Caco-2 (cell line): ENCODE measurements at places on chromosomes 7 and 10.
A peak's percentile ranks its signal among the peaks of the same experiment; 100 is the strongest.

DNA sequence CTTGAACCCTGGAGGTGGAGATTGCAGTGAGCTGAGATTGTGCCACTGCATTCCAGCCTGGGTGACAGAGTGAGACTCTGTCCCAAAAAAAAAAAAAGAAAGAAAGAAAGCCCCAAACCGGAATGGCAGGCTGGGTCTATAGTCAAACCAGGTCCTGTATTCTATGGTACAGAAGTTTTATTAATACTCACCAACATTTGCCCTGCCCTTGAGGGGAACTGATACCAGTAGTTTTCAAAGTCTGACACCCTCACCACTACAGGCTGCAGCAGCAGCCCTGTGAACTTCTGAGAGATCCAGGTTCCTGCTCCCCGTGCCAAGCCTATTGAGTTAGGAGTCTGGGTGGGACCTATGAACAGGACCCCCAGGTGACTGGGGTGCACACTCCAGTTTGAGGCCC lies 80.6 kb downstream of the RGS10 start:
- no peaks in the 10 kb centered on the region for H3K36me3 ChIP-seq
- no peaks in the 10 kb centered on the region for H3K27me3 ChIP-seq
- H3K4me3 ChIP-seq = no peak overlapping the region
- no peak for DNase-seq
- H3K4me1 ChIP-seq = peaks cover 12% of the 10 kb centered on the region; the same call in 1 of the 2 replicates

GRCh38 chr7:114341648-114342047 lies 73.0 kb upstream of the FOXP2 start:
- no peaks in the 10 kb centered on the region for H3K27me3 ChIP-seq
- no peaks in the 10 kb centered on the region for H3K36me3 ChIP-seq
- no peak overlapping the region for H3K27ac ChIP-seq
- no peaks in the 10 kb centered on the region for H3K4me1 ChIP-seq
- DNase-seq = no peak

GRCh38 chr10:102713539-102713813 lies 721 bp downstream of the ARL3 start:
- H3K27ac ChIP-seq = peak overlapping the region; percentile 82
- H3K36me3 ChIP-seq = no peaks in the 10 kb centered on the region; the same call in 1 of the 2 replicates
- no peak for DNase-seq
- H3K4me3 ChIP-seq = peak overlapping the region; percentile 85
- no peaks in the 10 kb centered on the region for H3K27me3 ChIP-seq

GRCh38 chr10:121240011-121240410 lies 358.2 kb downstream of the FGFR2 start:
- no peak for DNase-seq
- H3K27me3 ChIP-seq = no peaks in the 10 kb centered on the region
- H3K4me3 ChIP-seq = no peak overlapping the region
- no peaks in the 10 kb centered on the region for H3K36me3 ChIP-seq

DNA sequence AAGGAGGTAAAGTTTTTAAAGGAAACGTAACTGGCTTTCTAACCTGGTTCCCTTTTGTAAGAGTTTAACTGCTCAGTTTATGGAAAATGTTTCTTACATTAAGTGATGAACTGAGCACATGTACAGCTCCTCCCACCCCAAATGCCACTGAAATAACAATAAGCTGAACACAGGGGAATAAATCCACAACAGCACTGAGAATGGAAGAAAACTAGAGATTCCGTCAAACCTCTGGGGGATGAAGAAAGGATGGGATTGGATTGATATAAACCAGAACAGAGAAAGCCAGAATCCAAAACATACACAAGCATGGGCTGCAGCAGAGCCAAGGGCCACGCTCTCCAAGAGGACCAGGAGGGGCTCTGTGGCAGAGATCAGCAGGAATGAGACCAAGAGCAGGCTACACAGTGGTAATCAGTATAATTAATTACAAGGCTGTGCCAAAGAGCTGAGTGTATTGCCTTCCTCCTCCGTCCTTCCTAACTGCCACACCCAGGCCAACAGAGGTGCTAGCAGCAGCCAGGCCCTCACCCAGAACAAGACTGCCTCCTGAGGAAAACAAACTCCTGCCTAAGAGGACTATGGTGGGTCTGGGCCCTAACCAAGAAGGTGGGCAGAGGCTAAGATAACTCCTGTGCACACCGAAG lies 73.9 kb downstream of the KIAA1549 start:
- no peak for DNase-seq
- H3K27me3 ChIP-seq = no peaks in the 10 kb centered on the region
- no peak overlapping the region for H3K27ac ChIP-seq
- no peak overlapping the region for H3K4me3 ChIP-seq
- no peaks in the 10 kb centered on the region for H3K36me3 ChIP-seq

DNA sequence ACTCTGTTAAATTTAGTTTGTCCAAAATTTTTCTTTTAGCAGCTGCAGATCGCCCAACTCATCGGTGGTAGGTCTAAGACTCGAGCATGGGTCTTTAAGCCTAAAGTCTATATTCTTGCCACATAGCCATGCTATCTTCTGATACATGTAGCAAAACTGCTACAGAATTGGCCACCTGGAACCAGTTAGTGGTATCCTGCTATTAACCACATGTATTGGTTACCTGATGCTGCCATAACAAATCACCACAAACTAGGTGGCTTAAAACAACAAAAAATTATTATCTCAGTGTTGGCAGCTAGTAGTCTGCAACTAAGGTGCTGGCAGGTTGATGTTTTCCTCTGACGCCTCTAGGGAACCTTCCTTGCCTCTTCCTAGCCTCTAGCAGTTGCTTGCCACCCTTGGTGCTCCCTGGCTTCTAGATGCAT lies 96.7 kb upstream of the PIK3CG start:
- H3K27ac ChIP-seq = no peak overlapping the region
- peaks cover 34% of the 10 kb centered on the region for H3K4me1 ChIP-seq
- no peaks in the 10 kb centered on the region for H3K36me3 ChIP-seq
- no peak for DNase-seq
- no peak overlapping the region for H3K4me3 ChIP-seq

DNA sequence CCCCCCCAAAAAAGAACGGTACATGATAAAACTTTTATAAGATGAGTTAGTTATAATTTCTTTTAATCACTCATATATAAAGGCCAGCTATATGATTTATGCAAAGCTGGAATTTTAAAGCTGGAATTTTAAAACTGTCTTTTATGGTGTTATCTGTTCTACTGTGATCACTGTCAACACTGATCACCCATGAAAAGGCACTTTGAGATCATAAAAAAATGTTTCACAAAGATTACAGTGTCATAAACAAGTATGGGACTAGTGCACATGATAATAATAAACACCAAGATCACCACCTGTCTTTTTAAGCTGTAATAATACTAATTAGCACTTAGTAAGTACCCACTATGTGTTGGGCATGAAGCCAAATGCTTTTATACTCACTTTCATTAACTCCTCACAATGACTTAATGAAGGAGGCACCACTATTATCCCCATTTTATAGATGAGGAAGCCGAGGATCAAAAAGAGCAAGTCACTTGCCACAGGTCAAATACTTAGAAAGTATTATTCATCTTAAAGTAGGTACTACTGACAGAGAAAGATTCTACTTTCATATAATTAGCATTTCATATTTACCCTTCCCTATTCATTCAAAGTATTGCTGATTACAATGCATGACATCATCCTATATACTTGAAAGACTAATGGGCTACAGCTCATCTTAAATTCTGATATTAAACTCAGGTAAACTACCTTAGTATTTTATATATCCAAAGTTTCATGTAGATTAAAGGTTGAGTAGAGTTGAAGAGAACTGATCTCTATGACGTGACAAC lies 8.3 kb upstream of the RHOBTB1 start:
- no peaks in the 10 kb centered on the region for H3K27me3 ChIP-seq
- H3K36me3 ChIP-seq = no peaks in the 10 kb centered on the region
- no peak overlapping the region for H3K4me3 ChIP-seq
- H3K27ac ChIP-seq = no peak overlapping the region

DNA sequence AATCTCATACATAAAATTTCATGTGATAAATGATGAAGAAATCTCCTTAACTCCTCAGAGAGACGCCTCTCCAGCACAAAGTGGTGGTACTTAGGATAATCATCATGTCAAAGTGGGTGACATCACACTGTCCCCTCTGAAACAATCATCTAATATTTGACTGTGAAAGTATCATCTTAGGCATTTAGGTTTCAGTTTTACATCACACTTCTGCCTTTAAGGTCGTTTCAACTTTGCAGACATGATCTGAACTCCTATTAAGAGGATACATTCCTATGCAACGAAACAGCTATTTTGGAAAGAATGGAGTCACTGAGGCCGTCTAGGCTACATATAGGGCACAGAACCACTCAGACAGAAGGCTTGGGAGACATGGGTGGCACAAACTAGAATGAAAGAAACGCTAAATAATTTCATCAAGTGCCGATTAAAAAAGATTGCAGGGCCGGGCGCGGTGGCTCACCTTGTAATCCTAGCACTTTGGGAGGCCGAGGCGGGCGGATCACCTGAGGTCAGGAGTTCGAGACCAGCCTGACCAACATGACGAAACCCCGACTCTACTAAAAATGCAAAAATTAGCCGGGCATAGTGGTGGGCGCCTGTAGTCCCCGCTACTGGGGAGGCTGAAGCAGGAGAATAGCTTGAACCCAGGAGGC lies 2.0 kb downstream of the VOPP1 start:
- H3K4me1 ChIP-seq = no peaks in the 10 kb centered on the region
- H3K27me3 ChIP-seq = no peaks in the 10 kb centered on the region; the same call in 1 of the 2 replicates
- H3K4me3 ChIP-seq = no peak overlapping the region
- H3K36me3 ChIP-seq = no peaks in the 10 kb centered on the region; the same call in 1 of the 2 replicates

DNA sequence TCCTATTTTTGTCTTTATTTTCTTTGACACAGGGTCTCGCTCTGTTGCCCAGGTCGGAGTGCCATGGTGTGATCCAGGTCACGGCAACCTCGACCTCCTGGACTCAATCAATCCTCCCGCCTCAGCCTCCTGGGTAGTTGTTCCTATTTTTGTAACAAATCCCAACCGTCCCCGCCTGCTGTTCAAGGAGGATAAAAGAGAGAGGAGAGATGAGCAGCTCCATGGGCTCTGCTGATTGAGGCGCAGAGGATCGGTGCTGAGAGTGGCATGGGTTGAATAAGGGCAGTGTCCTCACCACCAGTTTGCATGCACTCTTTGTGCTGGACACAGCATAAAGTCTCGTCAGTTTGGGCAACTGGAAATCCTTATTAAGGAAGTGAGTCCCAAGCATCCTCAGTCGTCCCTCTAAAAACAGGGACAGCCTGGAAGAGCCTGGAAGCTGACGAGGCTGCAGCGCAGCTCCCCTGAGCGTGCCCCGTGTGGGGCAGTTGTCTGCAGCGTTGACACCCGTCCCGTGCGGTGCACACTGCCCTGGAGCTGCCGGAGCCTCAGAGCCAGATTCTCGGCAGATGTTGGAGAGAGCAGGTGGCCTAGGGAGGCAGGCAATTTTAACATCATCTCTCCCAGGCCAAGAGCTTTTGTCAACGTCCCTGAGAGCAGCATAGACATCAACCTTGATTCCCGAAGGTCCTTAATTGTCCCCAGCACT lies 404.2 kb upstream of the RNF32 start:
- no peaks in the 10 kb centered on the region for H3K27me3 ChIP-seq
- no peaks in the 10 kb centered on the region for H3K36me3 ChIP-seq
- no peak overlapping the region for H3K4me3 ChIP-seq
- no peak overlapping the region for H3K27ac ChIP-seq
- H3K4me1 ChIP-seq = no peaks in the 10 kb centered on the region

GRCh38 chr7:80740778-80741545 lies 102.5 kb downstream of the CD36 start:
- H3K36me3 ChIP-seq = no peaks in the 10 kb centered on the region
- H3K4me3 ChIP-seq = no peak overlapping the region
- no peak overlapping the region for H3K27ac ChIP-seq
- no peaks in the 10 kb centered on the region for H3K4me1 ChIP-seq

DNA sequence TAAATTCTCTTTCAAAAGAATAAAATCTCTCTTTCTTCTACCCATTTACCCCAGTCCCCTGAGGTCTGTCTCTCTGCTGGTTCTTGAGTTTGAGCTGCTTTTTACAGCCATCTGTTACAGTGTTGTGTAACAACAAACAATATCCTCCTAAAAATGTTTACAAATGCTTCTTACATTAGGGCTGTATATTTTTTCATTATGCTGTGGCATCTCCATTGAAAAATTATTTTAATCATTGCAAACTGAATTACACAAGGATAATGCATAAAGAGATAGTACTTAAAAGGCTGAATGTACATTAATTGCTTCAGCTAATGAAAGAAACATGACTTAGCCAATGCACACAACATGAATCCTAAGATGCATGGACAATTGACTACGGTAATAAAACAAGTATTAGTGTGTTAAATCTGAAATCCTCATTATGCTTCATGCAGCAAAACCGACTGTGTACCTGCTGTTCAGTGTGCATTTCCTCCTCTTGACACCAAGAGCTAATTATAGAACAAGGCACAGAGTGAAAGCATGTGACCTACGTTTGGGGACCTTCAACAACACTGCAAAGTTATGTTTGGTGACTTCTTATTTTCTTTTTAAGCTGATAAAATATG lies 181.7 kb upstream of the RHOBTB1 start:
- H3K4me3 ChIP-seq = no peak overlapping the region
- no peaks in the 10 kb centered on the region for H3K4me1 ChIP-seq
- H3K27me3 ChIP-seq = 0 out of 2 replicates have a peak, but pooled peaks cover 1% of the 10 kb centered on the region
- DNase-seq = no peak
- no peaks in the 10 kb centered on the region for H3K36me3 ChIP-seq

DNA sequence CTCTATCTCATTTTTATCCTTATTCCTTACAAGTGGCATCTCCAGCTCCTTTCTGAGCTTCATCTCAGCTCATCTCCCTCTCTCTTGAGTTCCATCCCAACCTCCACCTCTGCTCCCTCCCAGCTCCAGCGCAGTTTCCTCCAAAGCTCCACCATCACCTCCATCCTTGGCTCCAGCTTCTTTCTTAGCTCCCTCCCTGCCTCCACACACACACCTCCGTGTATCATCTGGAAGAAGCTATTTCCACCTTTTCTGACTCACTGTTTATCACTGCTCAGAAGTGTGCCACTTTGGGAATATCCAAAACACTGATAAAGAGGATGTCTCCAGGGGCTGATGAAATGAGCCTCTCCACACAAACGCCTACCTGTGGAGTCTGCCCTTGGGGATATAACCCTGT lies 481.4 kb downstream of the PTPRN2 start:
- no peak overlapping the region for H3K4me3 ChIP-seq
- no peak overlapping the region for H3K27ac ChIP-seq
- no peaks in the 10 kb centered on the region for H3K36me3 ChIP-seq
- no peaks in the 10 kb centered on the region for H3K4me1 ChIP-seq
- no peak for DNase-seq
